NCI-H2171 treated with DMSO at 0.1 percent for 48 hours (cell line): ENCODE measurements at places on chromosomes 11 and 22.
A peak's percentile ranks its signal among the peaks of the same experiment; 100 is the strongest.

- DNase-seq, result no peak
These were observed 819.9 kb downstream of the FAM181B start for GRCh38 chr11:81913793-81914192.

- no peak for DNase-seq
These were observed 508.4 kb upstream of the LUZP2 start for GRCh38 chr11:23988381-23989006.

- no peak for DNase-seq
These were observed 77.3 kb upstream of the PHF21A start for GRCh38 chr11:46198245-46199240.

- no peak for DNase-seq
These were observed 5.0 kb upstream of the MTFP1 start for GRCh38 chr22:30420347-30421125.

GRCh38 chr11:95459291-95460042 lies 228.5 kb upstream of the SESN3 start:
- peak; percentile 35 for DNase-seq
